ENCODE measurements at places on chromosomes 11 and 22.

GRCh38 chr11:104999721-105000120 lies 23.2 kb downstream of the CASP5 start:
- DNase-seq = no peak

DNA sequence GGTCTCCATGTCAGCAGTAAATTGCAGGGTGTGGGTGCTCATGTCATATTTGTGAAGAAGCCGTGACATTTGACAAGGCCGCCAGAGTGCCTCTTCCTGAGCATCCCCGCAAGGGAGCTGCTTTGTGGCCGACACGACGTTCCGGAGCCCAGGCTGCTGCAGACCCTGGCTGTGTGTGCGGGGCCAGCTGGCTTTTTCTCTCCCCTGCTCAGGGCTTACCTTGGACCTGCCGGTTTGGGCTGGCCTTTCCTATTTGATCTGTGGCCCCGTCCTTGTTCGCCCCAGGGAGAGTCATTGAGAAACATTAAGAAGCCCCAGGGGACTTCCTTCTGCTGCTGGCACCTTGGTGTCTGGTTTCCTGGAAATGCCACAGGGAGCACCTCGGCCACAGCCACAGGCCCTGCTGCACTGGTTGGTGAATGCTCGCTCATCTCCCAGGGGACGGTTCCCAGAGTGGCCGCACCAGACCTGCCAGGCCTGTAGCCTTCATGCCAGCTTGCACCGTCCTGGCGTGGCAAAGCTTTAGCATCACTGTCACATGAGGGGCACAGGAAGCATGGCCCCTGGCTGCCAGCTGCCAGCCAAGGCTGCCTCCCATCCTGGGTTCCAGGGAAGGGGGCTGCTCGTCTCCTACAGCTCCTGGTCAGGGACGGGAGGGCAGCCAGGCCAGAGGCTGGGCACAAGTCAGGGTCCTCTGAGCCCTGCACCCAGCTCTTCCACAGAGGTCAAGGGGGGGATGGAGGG lies 5.4 kb downstream of the GRK2 start:
- no peak for DNase-seq

DNA sequence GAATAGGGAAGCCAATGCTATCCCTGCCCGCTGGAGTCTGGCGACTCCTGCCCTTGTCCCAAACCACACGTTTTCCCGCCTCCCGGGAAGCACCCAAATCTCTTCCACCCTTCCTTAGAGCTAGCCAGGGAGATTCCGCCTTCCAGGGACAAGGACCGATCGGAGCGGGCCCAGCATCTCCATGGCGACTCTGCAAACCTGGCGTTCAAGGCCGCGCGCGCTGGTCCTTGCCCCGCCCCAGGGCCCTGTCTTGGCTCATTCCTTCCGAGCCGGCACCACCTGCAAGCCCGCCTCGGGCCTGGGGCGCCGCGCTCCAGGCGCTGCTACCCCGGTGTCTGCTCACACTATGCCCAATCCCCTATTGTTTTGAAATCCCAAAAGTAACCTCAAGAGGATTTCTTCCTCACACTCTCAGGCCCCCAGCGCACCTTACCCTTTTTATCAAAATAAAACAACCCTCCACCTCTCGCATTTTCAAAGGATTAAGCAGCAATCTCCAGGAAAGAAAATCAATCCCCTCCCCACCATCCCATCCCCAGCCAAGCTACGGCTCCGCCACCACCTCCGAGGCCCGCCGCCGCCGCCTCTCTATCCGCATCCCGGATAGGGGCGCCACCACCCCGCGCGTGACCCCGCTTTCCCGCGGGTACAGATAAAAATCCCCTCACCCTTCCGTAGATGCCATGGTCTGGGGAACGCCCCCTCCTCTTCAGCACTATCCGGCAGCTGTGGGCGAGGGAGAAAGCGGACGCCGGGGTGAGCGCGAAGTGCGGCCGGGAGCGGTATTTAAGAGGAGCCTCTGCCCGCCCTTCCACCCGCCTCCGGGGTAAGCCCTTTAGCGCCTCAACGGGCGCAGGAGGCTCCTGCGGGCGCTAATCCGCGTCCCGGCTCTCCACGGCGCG lies 825 bp downstream of the SLC1A2 start:
- DNase-seq = no peak

DNA sequence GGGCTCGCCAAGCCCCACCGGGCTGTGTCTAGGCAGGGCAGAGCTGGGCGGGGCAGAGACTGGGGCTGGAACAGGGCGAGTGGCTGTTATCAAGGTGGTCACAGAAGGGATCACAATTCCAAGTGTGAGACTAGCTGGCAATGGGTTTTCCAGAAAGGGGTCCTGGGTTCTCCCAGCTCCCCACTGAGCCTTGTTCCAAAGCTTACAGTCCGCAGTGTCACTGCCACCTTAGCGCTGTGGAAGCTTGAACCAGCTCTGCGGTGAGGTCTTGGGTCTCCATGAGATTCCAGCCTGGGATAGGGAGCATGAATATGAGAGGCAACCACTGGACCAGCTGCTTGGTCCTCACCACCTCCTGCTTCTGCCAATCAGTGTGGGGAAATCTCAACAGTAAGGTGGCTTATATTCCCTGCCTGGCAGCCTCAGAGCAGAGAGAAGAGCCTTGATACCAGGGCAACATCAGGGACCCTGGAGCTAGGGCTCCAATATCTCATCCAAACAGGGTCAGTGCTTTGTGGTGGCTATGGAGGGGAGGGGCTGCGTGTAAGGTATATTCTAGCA lies 831 bp downstream of the CD44 start:
- DNase-seq = no peak

DNA sequence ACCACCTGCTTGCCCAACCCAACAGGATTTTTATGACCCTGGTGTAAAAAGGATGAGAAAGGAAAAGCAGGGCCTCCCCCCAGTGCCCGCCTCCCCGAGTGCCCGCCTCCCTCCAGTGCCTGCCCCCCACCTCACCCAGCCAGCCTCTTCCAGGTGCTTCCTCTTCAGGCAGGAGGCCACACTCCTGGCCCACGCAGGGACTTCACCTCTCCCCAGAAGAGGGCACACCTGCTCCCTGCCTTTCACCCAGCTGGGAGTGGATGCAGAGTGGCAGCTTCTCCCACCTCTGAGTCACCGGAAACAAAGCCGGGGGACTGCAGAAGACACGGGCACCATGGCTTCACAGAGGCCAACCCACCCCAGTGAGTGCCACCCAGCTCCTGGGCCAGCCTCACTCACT lies 16.1 kb downstream of the CPT1A start:
- no peak for DNase-seq

DNA sequence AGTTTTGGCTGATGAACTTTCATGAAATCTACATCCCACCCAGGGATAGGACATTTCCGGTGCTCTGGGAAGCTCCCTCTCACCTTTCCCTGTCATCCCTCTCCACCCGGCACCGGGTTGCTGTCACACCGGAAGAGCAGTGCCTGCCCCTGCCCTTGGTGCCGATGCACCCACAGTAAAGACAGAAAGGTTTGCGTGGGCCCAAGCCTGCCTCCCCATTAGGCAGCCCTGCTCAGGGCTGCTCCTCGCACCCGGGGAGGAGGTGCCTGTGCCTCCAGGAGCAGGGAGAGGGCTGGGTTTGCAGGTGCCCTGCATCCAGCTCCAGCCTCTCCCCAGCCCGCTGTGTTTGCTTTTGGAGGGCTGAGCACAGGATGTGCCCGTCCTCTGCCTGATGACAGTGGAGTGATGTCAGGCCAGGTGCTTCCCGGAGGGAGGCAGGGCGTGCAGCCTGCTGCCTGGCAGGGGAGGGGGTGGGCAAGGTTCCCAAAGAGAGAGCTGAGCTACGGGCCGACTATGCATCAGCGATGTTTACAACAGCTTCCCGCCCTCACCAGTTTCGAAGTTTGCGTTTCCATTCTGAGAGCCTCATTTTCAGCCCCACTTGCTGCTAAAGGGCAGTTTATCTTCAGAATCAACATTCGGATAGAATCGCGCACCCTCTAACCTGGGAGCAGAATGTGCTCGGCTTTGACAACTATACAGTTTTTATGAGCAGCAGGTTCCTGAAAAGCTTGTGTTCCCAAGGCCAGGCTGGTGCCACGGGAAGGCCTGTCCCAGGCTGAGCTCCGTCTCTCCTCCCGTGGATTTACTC lies 83.2 kb upstream of the CLDN5 start:
- DNase-seq = no peak

Measured in stimulated activated CD8-positive, alpha-beta memory T cell treated with anti-CD3 and anti-CD28 coated beads, Interleukin-4, amount 100 ng/mL, for 4 hours (primary cell).